ENCODE measurements at places on chromosomes 1 and 21.
A peak's percentile ranks its signal among the peaks of the same experiment; 100 is the strongest.

GRCh38 chr1:60893136-60893930, 189.0 kb upstream of the NFIA start:
- DNase-seq, result no peak

DNA sequence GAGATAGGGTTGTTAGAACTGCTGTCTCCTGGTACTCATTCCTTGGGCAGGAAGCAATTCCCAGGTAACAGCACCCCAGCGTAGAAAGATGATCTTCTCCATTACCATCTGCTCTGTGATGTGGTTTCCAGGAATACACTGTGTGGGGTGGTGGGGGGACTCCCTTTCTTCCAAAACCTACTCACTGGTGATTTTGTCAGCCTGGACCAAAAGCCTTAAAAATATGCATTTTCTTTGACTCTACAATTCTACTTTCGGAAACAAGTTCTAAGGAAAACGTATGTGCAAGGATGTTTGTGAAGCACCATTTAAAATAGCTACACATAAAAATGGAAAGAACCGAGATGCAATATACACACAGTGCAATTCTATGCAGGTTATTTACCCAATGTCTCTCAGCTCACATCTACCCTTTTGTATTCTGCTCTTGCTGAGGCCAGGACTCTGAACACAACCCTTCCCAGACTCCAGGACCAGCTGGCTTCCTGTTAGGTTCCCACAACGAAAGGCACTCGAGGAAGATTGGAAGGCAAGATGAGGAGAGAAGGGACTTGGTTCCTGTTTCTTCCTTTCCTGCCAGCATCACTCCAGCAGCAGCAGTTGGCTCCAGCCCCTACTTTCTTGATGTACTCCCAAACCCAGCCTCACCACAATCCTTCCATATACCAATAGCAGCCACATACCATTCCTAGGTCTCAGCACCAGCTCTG, 33.0 kb upstream of the GJB5 start:
- no peak for DNase-seq

DNA sequence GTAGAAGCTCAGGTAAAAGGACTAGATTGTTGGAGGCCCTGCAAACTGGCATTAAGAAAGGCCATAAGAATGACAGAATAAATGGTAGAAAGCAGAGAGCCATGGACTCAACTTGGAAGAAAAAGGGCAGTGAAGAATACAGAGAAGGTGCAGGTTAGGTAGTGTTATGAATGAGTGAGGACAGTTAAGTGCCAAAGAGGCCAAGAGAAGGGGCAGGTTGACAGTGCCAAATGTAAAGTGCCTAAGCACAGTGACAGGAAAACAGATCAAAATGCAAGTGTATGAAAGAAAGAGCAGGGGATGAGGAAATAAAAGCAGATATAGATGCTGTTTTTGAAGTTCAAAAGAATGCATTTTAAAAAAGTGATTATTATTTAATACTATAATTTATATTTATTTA, 43.7 kb downstream of the INTS7 start:
- no peak for DNase-seq

GRCh38 chr1:248838357-248839167, 538 bp downstream of the ZNF672 start:
- DNase-seq, result no peak

DNA sequence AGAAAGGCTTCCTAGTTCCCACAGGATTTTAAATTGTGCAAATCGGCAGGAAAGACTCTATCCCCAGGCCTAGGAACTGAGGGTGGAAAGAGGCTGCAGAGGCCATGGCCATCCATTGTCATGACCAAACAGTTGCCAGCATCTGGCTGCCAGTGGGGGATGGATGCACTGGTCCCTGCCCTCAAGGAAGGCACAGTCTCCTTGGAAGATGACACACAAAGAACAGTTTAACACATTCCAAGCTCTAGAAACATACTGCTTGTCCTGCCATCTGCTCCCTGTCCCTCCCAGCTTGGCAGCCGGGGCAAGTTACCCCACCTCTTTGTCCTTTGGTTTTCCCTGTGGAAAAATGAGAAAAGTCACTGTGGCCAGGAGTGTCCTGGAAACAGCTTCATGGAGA, 83.2 kb downstream of the BCAR3 start:
- DNase-seq, result no peak

DNA sequence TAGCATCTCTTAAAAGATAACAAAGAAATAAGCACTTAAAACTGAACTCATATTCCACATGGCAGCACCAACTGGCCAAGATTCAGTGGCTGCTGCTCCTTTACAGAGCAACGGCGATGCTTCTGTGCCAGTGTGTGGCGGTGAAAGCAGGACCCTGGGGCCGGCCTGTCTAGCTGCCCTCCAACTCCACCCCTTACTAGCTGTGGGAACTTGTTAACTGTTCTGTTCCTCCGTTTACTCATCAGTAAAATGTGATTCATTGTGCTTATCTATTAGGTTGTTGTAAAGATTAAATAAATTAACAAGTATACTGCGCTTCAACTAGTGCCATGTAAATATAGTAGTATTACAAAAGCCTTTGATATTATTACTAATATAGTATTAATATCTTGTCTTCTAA, 133.2 kb downstream of the GDAP2 start:
- no peak for DNase-seq

GRCh38 chr1:67571901-67572593, 113.0 kb upstream of the GADD45A start:
- DNase-seq, result no peak

GRCh38 chr1:171485375-171486047, at the start of gene PRRC2C:
Gene PRRC2C, plus strand, starts transcription at chr1:171485530. Its CDS starts 26,559 bp downstream, at chr1:171512089.
- peak; percentile 97 for DNase-seq

GRCh38 chr1:12185918-12186678, 19.3 kb downstream of the TNFRSF1B start:
- no peak for DNase-seq

DNA sequence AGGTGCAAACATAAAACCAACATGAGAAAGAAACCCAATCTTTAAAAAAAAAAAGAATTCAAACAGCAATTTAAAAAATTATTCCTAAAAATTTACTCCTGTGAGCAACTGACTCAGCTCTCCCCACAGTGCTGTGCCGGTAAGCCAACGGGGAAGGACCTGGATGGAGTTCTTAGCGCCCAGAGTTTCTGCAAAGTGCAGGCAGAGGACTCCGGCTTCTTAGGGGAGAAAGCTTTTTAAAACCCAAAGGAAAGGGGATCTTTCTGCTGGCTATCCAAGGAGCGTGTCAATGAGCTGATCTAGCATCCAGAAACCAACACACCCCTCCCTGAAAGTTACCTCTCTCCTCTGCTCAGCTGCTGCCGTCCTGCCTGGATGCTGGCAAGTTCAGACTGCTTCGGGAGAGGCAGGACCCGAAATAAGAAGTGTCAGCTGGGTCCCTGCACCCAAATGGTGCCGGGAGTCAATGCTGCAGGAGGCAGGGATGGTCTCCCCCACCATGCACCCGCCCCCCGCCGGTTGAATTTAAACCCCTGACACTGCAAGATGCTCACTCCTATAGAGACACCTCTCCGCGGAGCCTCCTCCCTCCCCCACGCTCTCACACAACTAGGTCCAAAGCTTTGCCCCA, 32.2 kb upstream of the H6PD start:
- DNase-seq, result no peak

GRCh38 chr1:34137411-34137810, 27.6 kb downstream of the CSMD2 start:
- DNase-seq, result no peak

- DNase-seq, result no peak
Observed at GRCh38 chr1:48999321-48999720, 222.6 kb upstream of the BEND5 start.

DNA sequence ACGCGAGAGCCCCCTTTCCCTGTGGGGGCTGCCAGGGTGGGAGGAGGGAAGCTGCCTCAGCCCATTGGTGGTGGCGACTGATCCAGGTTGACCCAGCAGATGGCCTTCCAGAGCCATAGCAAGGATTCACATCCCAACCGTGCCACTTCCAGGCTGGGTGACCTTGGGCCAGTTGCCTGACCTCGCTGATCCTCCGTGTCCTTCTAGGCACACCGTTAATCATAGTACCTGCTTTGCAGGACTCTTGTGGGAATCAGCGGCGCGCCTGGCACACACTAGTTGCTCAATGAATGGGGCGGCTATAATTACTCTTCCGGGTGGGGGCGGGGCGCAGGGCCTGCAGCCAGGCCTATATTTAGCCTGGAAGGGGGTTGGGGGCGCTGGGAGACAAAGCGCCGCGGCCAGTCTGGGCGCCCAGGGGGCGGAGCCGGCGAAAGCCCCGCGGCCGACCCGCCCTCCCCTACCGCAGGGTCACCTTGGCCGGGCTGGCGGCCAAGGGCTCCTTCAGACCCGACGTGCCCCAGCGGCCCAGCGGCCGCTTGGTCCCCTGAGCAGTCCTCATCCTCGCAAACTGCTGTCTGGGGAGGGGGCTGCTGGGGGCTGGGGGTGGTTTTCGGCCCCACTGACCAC, 5.1 kb downstream of the HSPB7 start:
- DNase-seq, result no peak

GRCh38 chr1:67880056-67880601, 46.9 kb upstream of the GNG12 start:
- no peak for DNase-seq

DNA sequence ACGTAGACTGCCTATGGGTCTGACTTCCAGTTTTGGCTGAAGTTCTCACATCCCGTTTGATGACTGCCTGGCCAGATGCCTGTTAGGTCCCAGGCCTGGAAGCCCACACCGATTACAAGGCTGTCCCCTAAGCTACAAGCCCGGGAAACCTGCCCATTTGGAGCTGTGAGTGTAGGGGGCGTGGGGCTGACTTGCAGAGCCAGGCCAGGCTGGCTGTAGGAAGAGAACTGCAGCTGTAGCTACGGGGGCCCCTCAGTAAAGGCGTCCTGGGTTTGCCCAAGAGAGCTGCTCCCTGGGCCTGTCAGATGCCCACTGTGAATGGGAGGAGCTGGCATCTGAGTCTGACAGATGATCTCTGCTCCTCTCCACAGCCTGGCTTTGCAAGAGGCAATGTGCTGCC, 199.7 kb downstream of the CAMTA1 start:
- DNase-seq, result no peak

DNA sequence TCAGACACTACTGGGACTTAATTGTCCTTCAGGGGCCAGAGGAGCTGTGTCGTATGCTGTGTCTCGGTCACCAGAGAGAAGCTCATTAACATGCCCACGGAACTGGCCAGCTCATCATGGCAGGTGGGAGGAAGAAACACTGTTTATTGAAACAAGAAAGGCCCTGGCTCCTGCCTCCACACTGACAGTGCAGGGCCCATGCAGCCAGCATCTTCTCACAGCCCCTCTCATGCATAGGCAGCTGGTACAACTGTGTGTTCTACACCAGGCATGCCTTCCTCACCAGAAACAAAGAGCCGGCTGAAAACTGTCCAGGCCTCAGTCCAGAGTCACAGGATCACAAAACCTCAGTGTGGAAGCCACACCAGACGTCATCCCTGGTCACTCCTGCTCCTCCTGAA, 106.0 kb downstream of the UBE2U start:
- DNase-seq, result no peak

DNA sequence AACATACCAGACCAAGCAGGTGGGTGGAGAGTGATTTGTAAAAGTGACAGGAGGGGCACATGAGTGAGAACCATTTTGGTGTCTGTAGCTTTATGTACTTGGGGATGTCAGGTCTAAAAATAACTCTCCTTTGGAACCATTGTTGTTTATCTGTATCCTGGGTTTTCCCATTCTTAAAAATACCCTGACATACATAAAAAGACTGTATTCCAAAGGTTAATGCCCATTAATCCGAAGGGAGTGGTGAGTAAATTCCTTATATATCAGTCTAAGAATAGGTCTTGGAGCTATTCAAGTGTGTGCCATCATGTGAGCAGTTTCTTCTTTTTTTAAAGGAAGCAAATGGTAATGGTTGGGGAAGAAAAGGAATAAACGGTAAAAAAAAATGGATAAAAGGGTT, 117.5 kb downstream of the TGFB2 start:
- DNase-seq, result no peak

GRCh38 chr21:35244514-35244913, 195.4 kb upstream of the RUNX1 start:
- DNase-seq, result no peak

DNA sequence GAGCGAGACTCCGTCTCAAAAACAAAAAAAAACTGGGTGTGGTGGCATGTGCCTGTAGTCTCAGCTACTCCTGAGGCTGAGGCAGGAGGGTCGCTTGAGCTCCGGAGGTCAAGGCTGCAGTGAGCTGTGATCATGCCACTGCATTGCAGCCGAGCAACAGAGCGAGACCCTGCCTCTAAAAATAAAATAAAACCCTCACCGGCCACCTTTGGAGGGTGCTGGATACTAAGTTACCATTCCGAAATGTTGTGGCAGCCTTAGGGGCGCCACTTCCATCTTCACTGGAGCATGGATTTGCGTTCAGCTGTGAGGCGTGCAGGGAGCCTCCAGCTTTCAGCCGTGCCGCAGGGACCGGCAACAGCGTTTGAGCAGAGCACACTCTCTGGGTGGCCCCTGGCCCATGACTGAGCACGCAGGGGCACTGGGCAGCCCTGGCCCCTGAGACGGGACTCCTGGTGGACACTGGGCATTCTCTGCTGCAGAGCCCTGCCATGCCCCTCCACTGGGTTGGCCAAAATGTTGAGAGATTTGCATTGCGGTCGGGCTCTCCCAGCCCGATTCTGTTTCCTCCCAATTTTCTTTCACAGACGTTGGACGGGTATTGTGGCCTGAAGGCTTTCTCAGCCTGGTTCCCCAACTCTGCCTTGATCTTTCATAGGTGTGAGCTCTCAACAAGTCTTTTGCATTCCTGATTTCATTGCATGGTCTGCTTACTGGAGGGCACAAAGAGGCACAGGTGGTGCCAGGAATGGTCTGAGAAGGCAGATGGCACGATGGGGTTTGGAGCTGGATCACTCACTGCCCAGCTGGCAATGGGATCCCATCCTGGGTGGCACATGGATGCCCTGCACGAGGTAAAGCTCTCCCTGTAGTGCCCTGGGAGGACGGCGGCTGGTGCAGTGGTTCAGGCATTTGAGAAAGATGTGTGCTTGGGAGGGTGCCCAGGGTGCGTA, 5.8 kb upstream of the CFAP74 start:
- DNase-seq, result no peak

GRCh38 chr1:12678350-12678749, 34.5 kb downstream of the AADACL4 start:
- no peak for DNase-seq

DNA sequence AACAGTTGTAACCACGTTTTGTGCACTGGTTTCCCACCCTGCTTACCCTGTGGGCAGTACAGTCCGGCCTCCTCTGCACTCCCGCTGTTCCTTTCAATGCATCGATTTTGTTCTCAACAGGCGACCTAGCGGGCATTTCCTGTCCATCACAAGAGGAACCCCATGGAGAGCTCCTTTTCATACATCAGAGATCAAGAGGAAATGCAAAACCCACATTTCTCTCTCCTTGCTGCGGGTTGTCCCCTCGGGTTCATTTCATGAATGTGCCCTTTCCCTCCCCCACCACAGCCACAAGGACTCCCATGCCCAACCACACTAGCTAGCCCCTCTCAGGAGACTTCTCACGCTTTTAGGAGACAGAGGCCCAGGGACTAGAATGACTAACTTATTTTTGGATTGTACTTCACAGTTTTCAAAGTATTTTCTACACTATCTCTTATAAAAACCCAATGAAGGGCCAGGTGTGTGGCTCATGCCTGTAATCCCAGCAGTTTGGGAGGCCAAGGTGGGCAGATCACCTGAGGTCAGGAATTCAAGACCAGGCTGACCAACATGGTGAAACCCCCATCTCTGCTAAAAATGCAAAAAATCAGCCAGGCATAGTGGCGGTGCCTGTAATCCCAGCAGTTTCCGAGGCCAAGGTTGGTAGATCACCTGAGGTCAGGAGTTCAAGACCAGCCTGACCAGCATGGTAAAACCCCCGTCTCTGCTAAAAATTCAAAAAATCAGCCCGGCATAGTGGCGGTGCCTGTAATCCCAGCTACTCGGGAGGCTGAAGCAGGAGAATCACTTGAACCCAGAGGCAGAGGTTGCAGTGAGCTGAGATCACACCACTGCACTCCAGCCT, 18.4 kb downstream of the ATP1A4 start:
- DNase-seq, result no peak

GRCh38 chr1:158153746-158154444, 26.8 kb upstream of the CD1D start:
- no peak for DNase-seq
